ENCODE measurements at places on chromosomes 5 and 9. TPM values are rescaled to one million over a fixed set of nuclear protein-coding genes. Genes with fewer than 3 reads are reported as not detected.

- no peaks in the 10 kb centered on the region for H3K27me3 ChIP-seq
- no peaks in the 10 kb centered on the region for H3K4me1 ChIP-seq
- no peak for DNase-seq
- H3K4me3 ChIP-seq: no peak overlapping the region
Observed at GRCh38 chr5:1736889-1737711, 62.5 kb downstream of the MRPL36 start.

GRCh38 chr5:96962540-96962991 lies 26.7 kb downstream of the LNPEP start:
- no peaks in the 10 kb centered on the region for H3K36me3 ChIP-seq
- H3K27me3 ChIP-seq: no peaks in the 10 kb centered on the region
- no peak for DNase-seq
- H3K4me1 ChIP-seq: peaks cover 28% of the 10 kb centered on the region

Gene FLT4
- 20.9 TPM for total RNA-seq

Gene PCDHGA8
- 6.4 TPM for total RNA-seq

DNA sequence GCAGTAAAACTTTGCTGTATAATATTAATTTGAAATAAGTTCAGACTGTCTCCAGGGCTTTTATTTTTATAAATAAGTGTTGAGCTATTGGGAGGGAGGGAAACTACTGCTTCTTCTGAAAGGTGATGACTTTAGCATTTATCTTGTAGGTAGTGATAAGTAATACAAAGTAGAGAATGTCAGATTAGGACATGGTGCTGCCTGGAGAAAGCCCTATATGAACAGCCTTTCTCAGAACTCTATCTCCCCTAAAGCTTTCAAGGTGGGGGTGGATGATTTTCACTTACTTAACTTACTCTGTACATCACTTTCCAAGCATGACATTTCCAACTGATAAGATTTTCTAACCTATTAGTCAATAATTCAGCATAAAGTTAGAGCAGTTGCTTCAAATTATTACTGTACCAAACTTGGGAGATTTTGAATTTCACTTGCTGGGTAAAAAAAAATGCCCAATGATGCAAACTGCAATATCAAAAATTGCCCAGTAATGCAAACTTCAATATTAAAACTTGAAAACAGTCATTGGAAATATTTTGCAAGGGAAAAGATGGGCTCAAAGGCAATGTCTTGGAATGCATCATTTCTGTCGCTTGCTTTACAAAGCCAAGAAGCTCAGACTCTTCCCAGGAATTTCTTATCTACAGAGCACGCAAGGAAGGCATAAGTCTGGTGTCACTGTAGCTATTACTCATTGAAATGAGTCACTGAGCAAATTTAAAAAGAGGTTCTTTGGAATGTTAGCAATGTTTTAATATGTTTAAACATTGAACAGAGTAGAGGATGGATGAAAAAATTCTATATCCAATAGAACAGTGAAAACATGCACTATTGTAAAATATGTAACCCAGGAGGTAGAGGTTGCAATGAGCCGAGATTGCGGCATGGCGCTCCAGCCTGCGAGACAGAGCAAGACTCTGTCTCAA lies 569.5 kb downstream of the PSAT1 start:
- DNase-seq: no peak
- H3K27me3 ChIP-seq: no peaks in the 10 kb centered on the region
- H3K4me1 ChIP-seq: no peaks in the 10 kb centered on the region
- H3K4me3 ChIP-seq: no peak overlapping the region

Gene DAB2IP
- total RNA-seq: 38.8 TPM

DNA sequence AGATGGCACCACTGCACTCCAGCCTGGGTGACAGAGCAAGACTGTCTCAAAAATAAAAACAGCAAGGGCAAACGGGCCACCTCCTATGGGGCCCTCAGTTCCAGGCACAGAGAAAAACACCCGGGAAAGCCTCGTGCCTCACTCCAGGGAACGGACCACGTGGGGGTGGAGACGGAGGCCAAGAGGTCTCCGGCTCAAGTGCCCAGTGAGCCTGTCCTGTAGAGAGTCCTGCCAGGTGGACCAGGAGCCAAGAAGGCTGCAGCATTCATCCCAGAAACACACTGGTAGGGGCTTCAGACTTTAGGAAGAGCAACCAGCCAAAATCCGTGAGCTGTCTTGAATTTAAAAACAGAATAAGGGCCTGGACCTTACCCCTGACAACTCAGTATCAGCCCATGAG lies 63.8 kb downstream of the C5orf15 start:
- H3K4me1 ChIP-seq: no peaks in the 10 kb centered on the region
- no peak overlapping the region for H3K27ac ChIP-seq
- no peak for DNase-seq

GRCh38 chr9:79621916-79622575 lies 50.3 kb downstream of the TLE4 start:
- H3K36me3 ChIP-seq: no peaks in the 10 kb centered on the region
- H3K27ac ChIP-seq: no peak overlapping the region

Data from vagina (tissue), 2 donors.